ENCODE measurements at places on chromosomes 2 and 18. TPM values are rescaled to one million over a fixed set of nuclear protein-coding genes. Genes with fewer than 3 reads are reported as not detected.

The CMPK2 gene
- total RNA-seq: 15.6 TPM

The REG3G gene
- 1.7 TPM for total RNA-seq

The CGREF1 gene
- total RNA-seq: 11.6 TPM

The CTAGE1 gene
- 8.9 TPM for total RNA-seq

The WDFY1 gene
- total RNA-seq: 99.7 TPM

The SLC5A6 gene
- total RNA-seq: 13.0 TPM

The HAAO gene
- 19.0 TPM for total RNA-seq

The AFF3 gene
- total RNA-seq: 22.1 TPM
